Fibroblast of lung (primary cell): ENCODE measurements at places on chromosomes 7 and 10. TPM values are rescaled to one million over a fixed set of nuclear protein-coding genes. Genes with fewer than 3 reads are reported as not detected.

The PLAU gene
- 60.1 and 93.6 TPM in 2 replicates for total RNA-seq

The LIPK gene
- not detected in 2 replicates for total RNA-seq

The DRGX gene
- not detected in 2 replicates for total RNA-seq

The WNT2 gene
- 1.7 and 3.9 TPM in 2 replicates for total RNA-seq

The HIBADH gene
- 69.3 and 88.7 TPM in 2 replicates for total RNA-seq

The DNAJC1 gene
- total RNA-seq, result 46.2 and 64.7 TPM in 2 replicates

The SRGN gene
- 147 and 363 TPM in 2 replicates for total RNA-seq

The CPED1 gene
- total RNA-seq, result 84.0 and 196 TPM in 2 replicates

The GNAI1 gene
- 42.6 and 68.9 TPM in 2 replicates for total RNA-seq

The TWIST1 gene
- total RNA-seq, result 23.9 and 31.2 TPM in 2 replicates

The FAM241B gene
- total RNA-seq, result 0.26 and 0.99 TPM in 2 replicates

The VAX1 gene
- not detected in 2 replicates for total RNA-seq

The TAC1 gene
- under 0.01 and 0.33 TPM in 2 replicates for total RNA-seq

The ANKMY2 gene
- total RNA-seq, result 33.1 and 50.4 TPM in 2 replicates

The SNX10 gene
- total RNA-seq, result under 0.01 and 0.26 TPM in 2 replicates

The HOXA4 gene
- total RNA-seq, result 0.33 and 0.51 TPM in 2 replicates
